ENCODE measurements at places on chromosomes 3 and 15. TPM values are rescaled to one million over a fixed set of nuclear protein-coding genes. Genes with fewer than 3 reads are reported as not detected.

- H3K4me3 ChIP-seq: no peak overlapping the region
- no peaks in the 10 kb centered on the region for H3K27me3 ChIP-seq
- H3K36me3 ChIP-seq: no peaks in the 10 kb centered on the region
- no peak overlapping the region for H3K27ac ChIP-seq
Measured at GRCh38 chr15:100318880-100319279, 22.9 kb downstream of the ADAMTS17 start.

- H3K27me3 ChIP-seq: peaks cover 3% of the 10 kb centered on the region
- H3K27ac ChIP-seq: no peak overlapping the region
- no peaks in the 10 kb centered on the region for H3K36me3 ChIP-seq
- no peaks in the 10 kb centered on the region for H3K4me1 ChIP-seq
Measured at GRCh38 chr15:59847968-59848367, 156.1 kb upstream of the FOXB1 start.

GRCh38 chr3:111593666-111594065, 1.5 kb downstream of the ZBED2 start:
- no peak overlapping the region for H3K4me3 ChIP-seq
- H3K4me1 ChIP-seq: no peaks in the 10 kb centered on the region
- no peak for DNase-seq

DNA sequence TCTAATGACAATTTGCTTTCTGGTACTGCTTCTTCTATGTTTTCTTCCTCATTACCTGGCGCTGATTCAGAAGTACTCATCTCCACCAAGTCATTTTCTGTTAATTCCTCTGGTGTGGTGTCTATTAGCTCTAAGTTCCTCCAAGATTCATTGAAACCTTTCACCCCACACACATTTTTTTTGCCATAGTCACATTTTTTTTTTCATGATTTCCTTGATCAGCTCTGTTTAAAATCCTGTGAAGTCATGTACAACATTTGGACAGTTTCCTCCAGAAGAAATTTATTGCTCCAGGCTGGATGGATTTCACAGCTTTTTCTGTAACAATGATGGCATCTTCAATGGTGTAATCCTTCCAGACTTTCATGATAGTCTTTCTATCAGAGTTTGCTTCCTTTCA, 243.2 kb upstream of the VEPH1 start:
- no peaks in the 10 kb centered on the region for H3K27me3 ChIP-seq
- H3K4me3 ChIP-seq: no peak overlapping the region
- no peaks in the 10 kb centered on the region for H3K36me3 ChIP-seq
- H3K27ac ChIP-seq: no peak overlapping the region

GRCh38 chr3:180947761-180948390, 35.4 kb downstream of the FXR1 start:
- H3K4me3 ChIP-seq: no peak overlapping the region
- H3K27ac ChIP-seq: no peak overlapping the region
- no peak for DNase-seq
- H3K27me3 ChIP-seq: no peaks in the 10 kb centered on the region
- H3K4me1 ChIP-seq: no peaks in the 10 kb centered on the region
- H3K36me3 ChIP-seq: peaks cover 4% of the 10 kb centered on the region

DNA sequence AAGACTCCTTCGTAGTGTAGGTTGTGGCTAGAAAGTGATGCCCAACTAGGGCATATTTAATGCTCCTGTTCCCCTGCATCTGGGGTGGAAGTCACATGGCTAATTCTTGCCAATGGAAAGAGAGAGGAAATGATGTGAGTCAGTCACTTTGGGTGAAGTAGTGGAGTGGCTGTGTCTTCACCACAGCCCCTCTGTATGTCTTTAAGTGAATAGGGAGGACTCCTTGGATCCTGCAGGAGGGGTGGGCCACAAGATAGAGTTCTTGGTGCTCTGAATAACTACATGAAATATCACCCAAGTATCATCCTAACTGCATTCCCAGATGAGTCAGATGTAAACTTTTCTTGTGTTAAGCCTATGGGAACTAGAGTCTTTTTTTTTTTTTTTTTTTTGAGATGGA, 17.8 kb upstream of the MB21D2 start:
- no peaks in the 10 kb centered on the region for H3K36me3 ChIP-seq
- no peaks in the 10 kb centered on the region for H3K27me3 ChIP-seq
- no peak for DNase-seq
- H3K4me1 ChIP-seq: no peaks in the 10 kb centered on the region
- no peak overlapping the region for H3K27ac ChIP-seq

The TMCO5A gene
- total RNA-seq: not detected

The DAPK2 gene
- total RNA-seq: 26.5 TPM

The ZNF80 gene
- total RNA-seq: not detected

The EPHB3 gene
- 64.2 TPM for total RNA-seq

Data from colonic mucosa (tissue), 4 donors.